ENCODE measurements at places on chromosomes 3 and 15.
A peak's percentile ranks its signal among the peaks of the same experiment; 100 is the strongest.

- no peak for DNase-seq
Measured at GRCh38 chr3:140753865-140754754, 76.2 kb downstream of the TRIM42 start.

GRCh38 chr3:183202004-183202722 is 39.6 kb upstream of the LAMP3 start:
- DNase-seq: no peak

DNA sequence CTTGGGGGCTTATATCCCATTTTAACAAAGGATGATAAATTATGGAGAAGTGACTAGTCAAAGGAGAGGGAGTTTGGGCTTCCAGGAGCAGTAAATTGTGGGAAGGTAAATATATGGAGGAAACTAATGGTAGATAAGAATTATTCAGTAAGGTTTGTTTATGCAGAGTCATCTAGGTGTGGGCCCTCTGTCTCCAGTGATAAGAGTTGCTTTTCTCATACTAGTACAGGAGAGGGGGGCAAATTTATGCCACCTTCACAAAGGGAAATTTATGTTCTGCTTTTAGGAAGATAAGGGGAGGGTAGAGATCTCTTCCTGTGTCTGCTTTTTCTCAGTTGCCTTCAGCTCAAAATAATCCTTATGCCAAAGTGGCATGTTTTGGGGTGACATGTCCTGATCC is 383.7 kb upstream of the PPP2R3A start:
- no peak for DNase-seq

DNA sequence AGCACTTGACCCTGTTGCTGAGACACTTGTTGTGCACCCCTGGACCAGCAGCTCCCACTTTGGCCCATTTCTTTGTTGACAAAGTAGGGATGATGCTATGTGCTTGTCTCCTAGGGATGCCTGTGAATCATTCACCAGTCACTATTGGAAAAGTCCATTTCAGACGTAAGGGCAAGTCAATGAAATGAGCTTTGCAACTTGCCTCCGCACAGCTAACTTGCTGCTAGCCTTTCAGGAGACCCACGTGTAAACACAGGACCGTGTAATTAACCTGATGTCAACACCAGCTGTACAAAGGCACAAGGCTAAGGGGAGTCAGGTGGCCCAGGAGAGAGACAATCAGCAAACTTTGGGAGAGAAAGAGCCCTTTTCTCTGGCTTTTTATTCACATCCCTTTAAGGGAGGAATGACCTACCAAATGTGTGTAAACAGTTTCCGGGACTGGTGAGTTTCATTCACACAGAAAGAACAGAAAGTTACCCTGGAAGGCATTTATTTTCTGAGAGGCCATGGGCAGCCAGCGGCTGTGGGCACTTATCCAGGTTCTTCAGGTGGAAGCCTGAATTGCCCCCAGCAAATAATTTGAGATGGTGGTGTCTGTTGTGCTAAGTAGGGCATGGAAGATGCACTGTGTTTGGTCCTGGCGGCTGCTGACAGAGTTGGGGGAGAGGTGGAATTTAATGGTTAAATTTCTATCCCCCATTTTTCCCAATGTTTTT is 54.0 kb downstream of the TIPARP start:
- DNase-seq: no peak

GRCh38 chr15:27889258-27889657 is 209.9 kb downstream of the OCA2 start:
- DNase-seq: no peak

- no peak for DNase-seq
Measured at GRCh38 chr3:188122571-188123169, 31.3 kb upstream of the LPP start.

DNA sequence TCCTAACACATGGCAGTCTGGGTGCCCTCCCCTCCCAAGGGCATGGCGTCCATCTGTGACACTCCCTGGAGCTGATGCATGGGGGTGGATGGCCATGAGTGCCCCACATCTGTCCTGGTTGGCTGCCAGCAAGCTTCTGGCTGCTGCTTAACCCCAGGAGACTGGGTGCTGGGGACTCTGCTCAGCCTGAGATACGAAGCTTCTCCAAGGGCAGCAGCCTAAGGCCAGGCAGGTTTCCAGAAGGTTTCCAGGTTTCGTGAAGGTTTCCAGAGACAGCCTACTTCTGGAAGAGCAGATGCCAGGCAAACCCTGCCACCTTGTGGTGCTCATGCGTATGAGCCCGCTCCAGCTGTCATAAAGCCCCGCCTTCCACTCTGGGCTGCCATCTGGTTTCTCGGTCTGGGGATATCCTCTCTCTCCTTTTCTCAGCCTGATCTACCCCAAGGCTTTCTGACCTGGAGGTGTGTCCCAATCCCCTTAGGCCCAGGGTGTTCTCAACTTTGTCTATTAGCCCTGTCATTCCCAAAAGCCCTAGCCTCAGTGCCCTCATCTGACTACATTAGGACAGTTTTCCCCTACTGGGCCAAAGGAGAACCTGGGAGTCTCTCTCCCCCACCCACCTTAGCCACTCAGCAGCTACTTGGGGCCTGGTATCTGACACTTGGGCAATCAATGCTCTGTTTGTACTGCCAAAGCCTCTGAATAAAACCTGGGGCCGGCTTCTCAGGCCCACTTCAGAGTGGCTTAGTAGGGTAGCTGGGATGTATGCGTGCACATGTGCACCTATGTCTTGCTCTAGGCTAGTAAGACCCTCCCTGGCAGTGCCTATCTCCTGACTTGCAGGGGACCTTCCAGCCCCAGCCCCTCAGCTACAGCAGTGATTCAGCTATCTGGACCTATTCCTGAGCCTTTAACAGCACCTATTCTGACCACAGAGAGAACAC is 12.0 kb downstream of the MRPL46 start:
- DNase-seq: peak; percentile 72

GRCh38 chr3:183188895-183189462 is 26.4 kb upstream of the LAMP3 start:
- peak; percentile 17 for DNase-seq

DNA sequence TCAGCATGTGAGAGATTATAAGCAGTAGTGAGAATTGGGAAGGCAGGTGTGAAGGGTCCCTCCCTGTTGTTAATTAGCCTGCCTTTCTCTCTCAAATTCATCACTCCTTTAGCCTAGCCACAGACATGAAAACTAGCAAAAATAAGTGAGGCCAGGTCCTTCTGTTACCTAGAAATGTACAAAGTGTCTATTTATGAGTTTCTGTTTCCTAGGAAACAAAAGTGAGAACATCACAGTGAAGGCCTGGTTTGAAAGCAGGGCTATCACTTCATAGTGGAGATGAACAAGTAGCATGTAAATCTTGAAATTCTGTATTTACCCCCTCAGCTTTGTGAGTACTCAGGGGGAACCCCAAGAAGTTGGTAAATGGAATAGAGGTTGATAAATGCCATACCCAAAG is 78.2 kb upstream of the UMPS start:
- no peak for DNase-seq

GRCh38 chr15:58555162-58556027 is 123.6 kb downstream of the LIPC start:
- no peak for DNase-seq

GRCh38 chr15:81183439-81183775 is 13.3 kb upstream of the IL16 start:
- no peak for DNase-seq

- DNase-seq: peak; percentile 77
Measured at GRCh38 chr3:128152419-128153155, 694 bp upstream of the EEFSEC start.

GRCh38 chr15:32970847-32971246 is 223.7 kb downstream of the FMN1 start:
- no peak for DNase-seq

GRCh38 chr15:28879551-28879950 is 6.2 kb upstream of the APBA2 start:
- no peak for DNase-seq

DNA sequence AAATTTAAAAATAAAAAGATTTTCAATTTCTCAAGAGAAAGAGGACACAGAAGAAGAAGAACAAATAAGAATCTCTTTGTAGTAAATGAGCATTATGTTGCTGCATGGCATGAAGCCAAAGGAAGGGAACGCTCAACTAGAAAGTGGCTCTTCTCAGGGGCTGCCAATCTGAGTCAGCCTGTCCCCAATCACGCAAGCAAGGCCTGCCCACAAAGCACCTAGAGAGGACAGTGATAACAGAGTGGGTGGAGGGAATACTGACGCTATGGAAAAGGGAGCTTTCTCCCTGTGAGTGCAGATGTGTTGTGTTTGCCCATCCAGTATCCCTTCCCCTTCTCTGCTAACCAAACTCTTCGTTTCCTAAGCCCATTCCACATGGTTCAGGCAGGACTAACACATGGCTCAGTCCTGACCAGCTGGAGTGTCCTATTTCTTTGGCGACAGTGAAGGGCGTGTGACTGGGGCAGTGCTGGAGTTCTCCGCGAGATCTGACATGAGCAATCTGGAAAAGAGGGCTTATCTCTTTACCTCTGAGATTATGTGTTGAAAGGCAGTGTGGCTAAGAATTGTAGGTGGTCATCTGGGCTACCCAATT is 14.2 kb downstream of the FBN1 start:
- no peak for DNase-seq

GRCh38 chr3:73365756-73366397 is 258.9 kb downstream of the PDZRN3 start:
- DNase-seq: peak; percentile 41

DNA sequence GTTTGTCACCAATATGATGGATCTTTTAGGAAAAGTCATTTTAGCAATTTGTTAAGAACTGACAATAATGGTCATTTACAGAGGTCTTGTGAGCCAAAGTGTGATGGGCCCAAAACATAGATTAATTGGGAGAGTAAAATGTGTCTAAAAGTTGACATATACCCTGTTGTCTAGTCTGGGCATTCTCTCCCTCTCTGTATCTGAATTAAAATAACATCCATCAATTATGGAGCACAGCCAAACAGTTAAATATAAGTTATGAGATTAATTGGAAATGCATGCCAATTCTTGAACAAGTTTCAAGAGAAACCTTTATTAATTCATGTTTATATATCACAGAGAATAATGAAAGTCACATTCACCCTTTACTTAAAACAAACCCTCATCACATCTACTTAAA is 13.6 kb upstream of the NANOGP8 start:
- no peak for DNase-seq

DNA sequence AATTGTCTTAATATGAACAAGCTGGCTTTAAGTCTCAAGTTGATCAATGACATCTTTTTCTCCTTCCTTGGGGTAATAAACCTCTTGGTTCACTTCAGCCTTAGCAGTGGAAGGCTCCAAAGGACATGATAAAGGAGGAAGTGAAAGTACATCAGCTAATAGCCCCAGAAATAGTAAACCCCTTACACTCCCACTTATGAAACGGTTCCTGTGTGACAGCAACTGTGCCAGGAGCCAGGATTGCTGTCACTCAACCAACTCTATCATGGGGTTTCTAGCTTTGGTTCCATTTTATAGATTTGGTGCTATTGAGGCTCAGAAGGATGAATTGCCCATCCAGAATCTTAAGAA is 216.7 kb downstream of the ABHD5 start:
- DNase-seq: no peak

DNA sequence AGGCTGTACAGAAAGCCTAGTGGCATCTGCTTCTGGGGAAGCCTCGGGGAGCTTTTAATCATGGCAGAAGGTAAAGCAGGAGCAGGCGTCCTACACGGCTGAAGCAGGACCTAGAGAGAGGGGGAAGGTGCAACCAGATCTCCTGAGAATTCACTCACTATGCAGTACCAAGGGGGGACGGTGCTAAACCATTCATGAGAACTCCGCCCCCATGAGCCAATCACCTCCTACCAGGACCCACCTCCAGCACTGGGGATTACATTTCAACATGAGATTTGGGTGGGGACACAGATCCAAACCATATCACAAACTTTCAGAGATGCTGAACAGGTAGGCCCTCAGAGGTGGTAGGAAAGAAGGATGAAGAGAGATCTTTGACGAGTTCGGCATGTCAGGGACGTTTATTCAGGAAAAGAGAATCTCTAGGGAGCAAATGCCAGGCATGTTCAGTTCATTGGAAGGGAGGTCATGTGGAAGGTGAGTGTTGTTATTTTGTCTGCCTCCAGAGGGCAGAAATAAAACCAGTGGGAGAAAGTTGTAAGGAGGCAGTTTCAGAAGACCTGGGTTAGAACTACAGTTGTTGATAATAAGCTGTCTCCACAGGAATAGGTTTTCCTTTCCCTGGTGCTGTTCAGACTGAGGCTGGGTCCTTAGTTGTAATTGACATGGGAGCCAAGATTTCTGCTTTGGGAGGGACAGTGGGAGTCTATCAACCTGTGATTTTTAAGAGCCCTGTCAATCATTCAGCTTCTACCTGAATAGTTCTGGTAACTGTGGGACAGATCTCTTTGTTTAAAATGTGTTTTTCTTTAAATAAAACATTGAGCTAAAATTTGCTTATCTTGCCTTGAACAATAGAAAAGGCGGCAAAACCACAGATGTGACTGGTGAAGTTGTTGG is 4.3 kb upstream of the FNDC3B start:
- peak; percentile 23 for DNase-seq

DNA sequence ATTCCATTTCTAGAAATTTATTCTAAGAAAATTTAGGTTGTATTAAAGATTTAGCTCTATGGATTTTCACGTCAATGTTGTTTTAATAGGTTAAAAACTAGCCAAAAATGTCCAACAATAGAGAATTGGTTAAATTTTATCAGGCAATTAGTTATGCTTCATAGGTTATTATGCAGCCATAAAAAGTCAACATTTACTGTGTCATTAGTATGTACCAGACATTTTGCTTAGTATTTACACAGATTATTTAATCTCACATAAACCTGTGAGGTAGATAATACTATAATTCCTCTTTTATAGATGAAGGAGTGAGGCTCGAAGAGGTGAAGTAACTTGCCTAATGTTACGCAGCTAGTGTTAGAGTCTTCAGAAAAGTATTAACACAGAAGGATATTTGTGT is 70.6 kb upstream of the LRRFIP2 start:
- no peak for DNase-seq

DNA sequence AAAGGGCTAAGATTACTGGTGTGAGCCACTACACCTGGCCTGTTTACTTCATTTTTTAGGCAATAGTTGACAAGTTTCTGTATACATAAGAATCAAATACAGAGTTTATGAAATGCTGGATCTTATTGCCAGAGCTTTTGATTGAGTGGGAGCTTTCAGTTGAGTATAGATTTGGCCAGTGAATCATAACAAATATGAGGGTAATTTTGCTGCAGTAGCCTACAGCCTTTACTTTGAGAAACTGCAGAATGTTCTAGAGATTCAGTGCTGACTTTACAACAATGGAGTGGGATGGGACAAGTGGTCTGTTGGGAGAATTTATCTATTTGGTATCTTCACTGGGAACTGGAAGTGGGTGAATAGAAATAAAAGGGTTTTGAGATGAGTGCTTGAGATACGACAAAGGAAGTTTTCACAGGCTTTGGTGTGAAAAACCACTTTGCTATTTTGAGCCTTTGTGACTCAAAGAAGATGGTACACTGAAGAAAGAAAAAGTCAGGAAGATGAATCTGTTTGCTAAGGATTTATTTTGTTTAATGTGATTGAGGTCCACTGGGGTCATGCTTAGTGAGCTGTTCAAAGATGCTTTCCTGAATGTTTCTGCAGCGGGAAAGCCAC is 227.8 kb downstream of the UBE2E2 start:
- DNase-seq: peak; percentile 54

DNA sequence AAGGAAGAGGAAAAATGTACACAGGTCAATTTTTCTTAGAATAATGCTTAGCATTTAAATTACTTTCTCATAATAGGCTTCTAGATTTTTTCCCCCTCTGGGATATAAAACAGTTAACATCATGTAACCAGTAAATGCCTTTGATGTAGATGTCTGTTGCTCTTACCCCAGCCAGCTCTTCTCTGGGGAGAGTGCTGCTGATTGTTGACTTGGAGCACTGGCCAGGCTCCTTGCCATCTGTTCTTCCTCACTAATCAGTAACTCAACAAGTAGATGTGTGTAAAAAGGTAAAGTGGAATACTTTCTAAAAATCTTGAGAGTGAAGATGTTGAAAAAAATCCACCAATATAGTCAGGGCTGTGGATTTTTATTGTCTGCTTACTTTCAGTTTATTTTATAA is 42.2 kb downstream of the RIOX2 start:
- DNase-seq: no peak

Measured in fibroblast of skin of right biceps (primary cell).